Activated T-cell treated with anti-CD3 and anti-CD28 coated beads, Interleukin-2, amount 50 U/mL, for 24 hours (primary cell): ENCODE measurements at places on chromosomes 16 and 17.

- peaks cover 2% of the 10 kb centered on the region for H3K36me3 ChIP-seq
- no peak for DNase-seq
- H3K27ac ChIP-seq: no peak overlapping the region
- H3K27me3 ChIP-seq: no peaks in the 10 kb centered on the region
- H3K4me1 ChIP-seq: peaks cover 24% of the 10 kb centered on the region
- H3K4me3 ChIP-seq: no peak overlapping the region
These were observed 21.3 kb downstream of the CA4 start for GRCh38 chr17:60170835-60171752.

- H3K36me3 ChIP-seq: no peaks in the 10 kb centered on the region
- H3K4me3 ChIP-seq: no peak overlapping the region
- H3K27me3 ChIP-seq: peaks cover 2% of the 10 kb centered on the region
- H3K27ac ChIP-seq: peak overlapping the region; percentile 4
- H3K4me1 ChIP-seq: peaks cover 14% of the 10 kb centered on the region
These were observed 30.1 kb upstream of the DYNLL2 start for GRCh38 chr17:58052945-58053715.

DNA sequence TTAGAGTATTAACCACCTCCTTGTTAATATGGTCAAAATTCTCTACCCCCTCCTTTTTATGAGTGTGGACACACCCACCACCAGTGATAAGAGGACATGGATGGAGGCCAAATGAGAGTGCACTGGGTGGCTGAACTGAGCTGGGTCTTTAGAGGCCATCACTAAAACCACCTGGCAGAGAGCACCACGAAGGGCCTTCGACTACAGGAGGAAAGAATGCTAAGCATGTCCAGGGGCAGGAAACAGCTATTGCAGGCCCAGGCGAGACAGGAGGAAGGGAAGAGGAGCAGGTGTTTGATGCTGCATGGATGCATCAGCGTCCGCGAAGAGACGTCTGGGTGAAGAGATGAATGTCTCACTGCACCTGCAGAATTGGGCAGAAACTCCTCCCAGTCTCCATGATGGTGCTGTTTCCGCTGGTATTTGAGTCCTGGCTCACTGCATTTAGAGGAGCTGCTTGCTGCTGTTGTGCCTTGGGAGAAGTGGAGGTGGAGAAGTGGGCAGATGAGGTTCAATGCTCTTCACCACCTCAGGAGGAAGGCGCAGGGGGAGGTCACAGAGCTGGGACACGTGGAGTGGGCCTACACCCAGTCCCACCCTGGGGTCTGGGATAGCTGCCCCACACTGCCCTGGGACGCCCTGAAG is 33.2 kb downstream of the SPHK1 start:
- DNase-seq: no peak
- no peaks in the 10 kb centered on the region for H3K27me3 ChIP-seq
- H3K36me3 ChIP-seq: peaks cover 29% of the 10 kb centered on the region
- peaks cover 15% of the 10 kb centered on the region for H3K4me1 ChIP-seq
- no peak overlapping the region for H3K27ac ChIP-seq

DNA sequence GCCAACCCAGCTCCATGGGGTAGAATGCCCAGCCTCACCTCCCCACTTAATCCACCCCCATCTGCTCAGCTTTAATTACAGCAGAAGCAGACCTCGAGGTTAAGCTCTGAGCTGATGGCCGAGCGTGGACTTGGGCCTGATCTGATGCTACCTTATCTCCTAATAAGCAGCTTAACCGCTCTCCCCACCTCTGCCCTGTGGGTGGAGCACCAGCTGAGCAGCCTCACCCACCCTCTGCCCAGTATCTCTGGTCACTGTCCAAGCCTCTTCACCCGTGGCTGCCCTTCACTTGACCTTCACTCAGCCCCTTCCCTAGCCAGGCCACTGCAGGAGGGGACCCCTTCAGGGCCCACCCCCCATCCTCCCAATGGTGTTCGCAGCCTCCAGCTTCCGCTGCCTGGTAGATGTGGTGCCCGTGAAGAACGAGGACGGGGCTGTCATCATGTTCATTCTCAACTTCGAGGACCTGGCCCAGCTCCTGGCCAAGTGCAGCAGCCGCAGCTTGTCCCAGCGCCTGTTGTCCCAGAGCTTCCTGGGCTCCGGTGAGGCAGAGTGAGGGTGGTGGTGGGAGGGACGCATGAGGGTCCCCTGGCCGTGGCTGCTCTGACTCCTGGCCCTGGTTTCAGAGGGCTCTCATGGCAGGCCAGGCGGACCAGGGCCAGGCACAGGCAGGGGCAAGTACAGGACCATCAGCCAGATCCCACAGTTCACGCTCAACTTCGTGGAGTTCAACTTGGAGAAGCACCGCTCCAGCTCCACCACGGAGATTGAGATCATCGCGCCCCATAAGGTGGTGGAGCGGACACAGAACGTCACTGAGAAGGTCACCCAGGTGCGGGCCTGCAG is 6.8 kb downstream of the KCNH6 start:
- no peaks in the 10 kb centered on the region for H3K36me3 ChIP-seq
- H3K27ac ChIP-seq: no peak overlapping the region
- no peak for DNase-seq
- no peaks in the 10 kb centered on the region for H3K4me1 ChIP-seq
- H3K27me3 ChIP-seq: peaks cover 14% of the 10 kb centered on the region
- no peak overlapping the region for H3K4me3 ChIP-seq

GRCh38 chr17:57523926-57524632 is 221.0 kb downstream of the CCDC182 start:
- peak overlapping the region; percentile 53 for H3K27ac ChIP-seq
- no peak overlapping the region for H3K4me3 ChIP-seq
- H3K4me1 ChIP-seq: peaks cover 18% of the 10 kb centered on the region
- no peaks in the 10 kb centered on the region for H3K27me3 ChIP-seq

- DNase-seq: no peak
- H3K36me3 ChIP-seq: peaks cover 81% of the 10 kb centered on the region
- H3K4me1 ChIP-seq: peaks cover 4% of the 10 kb centered on the region
- H3K27ac ChIP-seq: no peak overlapping the region
- H3K27me3 ChIP-seq: no peaks in the 10 kb centered on the region
These were observed 25.6 kb upstream of the ABCC11 start for GRCh38 chr16:48272837-48273421.

- no peaks in the 10 kb centered on the region for H3K4me1 ChIP-seq
- no peak overlapping the region for H3K27ac ChIP-seq
- no peak overlapping the region for H3K4me3 ChIP-seq
- no peak for DNase-seq
- no peaks in the 10 kb centered on the region for H3K27me3 ChIP-seq
- no peaks in the 10 kb centered on the region for H3K36me3 ChIP-seq
These were observed 33.0 kb downstream of the PITPNM3 start for GRCh38 chr17:6523330-6523729.

GRCh38 chr16:2919511-2920255 is 8.0 kb downstream of the FLYWCH1 start:
- no peaks in the 10 kb centered on the region for H3K27me3 ChIP-seq
- H3K4me3 ChIP-seq: no peak overlapping the region
- peaks cover 52% of the 10 kb centered on the region for H3K36me3 ChIP-seq
- H3K4me1 ChIP-seq: peaks cover 17% of the 10 kb centered on the region

- H3K27me3 ChIP-seq: no peaks in the 10 kb centered on the region
- DNase-seq: no peak
- no peak overlapping the region for H3K27ac ChIP-seq
- H3K4me3 ChIP-seq: no peak overlapping the region
- H3K4me1 ChIP-seq: no peaks in the 10 kb centered on the region
These were observed 45.8 kb upstream of the TAOK1 start for GRCh38 chr17:29344201-29344856.

DNA sequence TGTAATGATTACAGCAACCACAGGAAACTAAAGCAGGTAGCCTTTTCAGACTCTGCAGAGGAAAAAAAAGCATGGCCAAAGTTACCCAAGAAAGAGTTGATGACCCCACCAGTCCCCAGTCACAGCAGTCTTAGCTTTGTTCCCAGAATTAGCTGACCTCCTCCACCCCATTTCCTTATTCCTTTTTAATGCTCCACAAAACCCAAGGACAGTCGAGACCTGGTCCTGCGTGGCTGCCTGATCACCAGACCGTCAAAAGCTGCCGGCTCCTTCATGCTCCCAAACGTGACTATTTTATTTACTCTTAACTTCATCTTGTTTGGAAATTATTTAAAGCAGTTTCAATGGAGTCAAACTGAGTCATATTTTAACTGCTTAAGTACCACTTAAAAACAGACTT is 28.7 kb upstream of the MED9 start:
- H3K27me3 ChIP-seq: no peaks in the 10 kb centered on the region
- DNase-seq: no peak
- H3K27ac ChIP-seq: no peak overlapping the region
- no peaks in the 10 kb centered on the region for H3K4me1 ChIP-seq

- DNase-seq: no peak
- no peaks in the 10 kb centered on the region for H3K36me3 ChIP-seq
- H3K4me1 ChIP-seq: peaks cover 12% of the 10 kb centered on the region
- H3K27me3 ChIP-seq: peaks cover 25% of the 10 kb centered on the region
- H3K4me3 ChIP-seq: no peak overlapping the region
These were observed 25.3 kb downstream of the USP43 start for GRCh38 chr17:9670596-9670995.

- DNase-seq: no peak
- no peak overlapping the region for H3K27ac ChIP-seq
- H3K4me1 ChIP-seq: peaks cover 23% of the 10 kb centered on the region
- H3K4me3 ChIP-seq: no peak overlapping the region
- H3K27me3 ChIP-seq: no peaks in the 10 kb centered on the region
These were observed 9.2 kb upstream of the DPEP3 start for GRCh38 chr16:67989322-67990017.

DNA sequence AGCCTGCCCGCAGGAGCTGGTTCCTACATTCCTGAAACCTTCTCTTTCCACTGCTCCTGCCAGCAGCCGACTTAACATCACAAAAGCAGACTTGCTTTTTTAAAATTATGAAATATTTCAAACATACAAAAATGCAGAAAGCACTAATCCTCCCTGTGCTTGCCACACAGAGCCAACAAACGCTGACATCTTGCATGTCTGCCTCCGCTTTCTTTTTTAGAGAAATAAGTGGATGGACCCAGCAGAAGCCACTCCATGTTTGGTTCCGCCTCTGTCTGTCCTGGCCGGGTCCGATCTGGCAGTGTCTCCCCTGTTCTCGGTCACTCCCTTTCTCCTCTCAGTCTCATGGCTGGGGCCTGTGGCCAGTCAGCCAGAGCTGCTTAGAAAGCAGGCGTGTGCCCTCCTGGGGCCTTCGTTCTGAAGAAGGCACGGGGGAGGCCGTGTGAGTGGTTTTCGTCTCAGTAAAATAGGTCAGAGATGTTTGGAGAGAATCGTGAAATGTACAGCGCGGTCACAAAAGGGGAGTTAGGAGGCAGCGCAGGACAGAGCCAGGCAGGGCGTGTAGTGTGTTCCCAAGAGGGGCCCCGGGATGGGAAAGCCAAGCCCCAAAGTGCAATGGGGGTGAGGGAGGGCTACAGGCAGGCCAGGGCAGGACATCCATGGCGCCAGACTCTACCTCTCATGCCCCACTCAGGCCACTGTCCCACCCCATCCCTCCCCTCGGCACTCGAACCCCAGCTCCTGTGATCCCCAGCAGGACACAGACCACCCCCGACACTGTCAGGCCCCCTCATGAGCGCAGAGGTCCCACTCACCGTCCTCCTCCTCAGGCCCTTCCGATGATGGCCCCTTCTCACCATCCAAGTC is 23.2 kb downstream of the MXRA7 start:
- no peak for DNase-seq
- H3K27me3 ChIP-seq: no peaks in the 10 kb centered on the region
- no peaks in the 10 kb centered on the region for H3K4me1 ChIP-seq
- no peak overlapping the region for H3K4me3 ChIP-seq
- H3K27ac ChIP-seq: no peak overlapping the region

GRCh38 chr16:86509759-86510464 is 415 bp upstream of the FOXF1 start:
- H3K4me1 ChIP-seq: peaks cover 30% of the 10 kb centered on the region
- peak overlapping the region; percentile 61 for H3K4me3 ChIP-seq
- DNase-seq: no peak

DNA sequence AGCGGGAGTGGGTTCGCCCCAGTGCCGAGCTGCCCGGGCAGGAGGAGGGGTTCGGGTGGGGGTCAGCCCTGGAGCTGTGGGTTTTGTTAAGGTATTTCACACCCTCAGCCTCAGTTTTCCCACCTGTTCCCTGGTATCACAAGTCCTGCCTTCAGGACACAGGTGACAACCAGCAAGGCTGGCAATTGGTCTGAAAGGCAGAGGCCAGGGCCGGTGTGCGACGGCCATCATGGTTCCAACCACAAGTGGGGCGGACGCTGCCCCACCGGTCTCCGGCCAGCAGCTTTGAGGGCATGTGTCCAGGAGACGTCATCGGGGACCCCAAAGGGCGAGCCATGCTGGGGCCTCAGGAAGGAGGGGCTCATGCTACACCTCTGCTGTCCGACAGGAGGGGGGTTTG is 10.8 kb downstream of the ZNF469 start:
- peaks cover 32% of the 10 kb centered on the region for H3K27me3 ChIP-seq
- no peak overlapping the region for H3K27ac ChIP-seq

- peak within 1 kb of the TSS; percentile 74 for H3K4me3 ChIP-seq
- H3K27me3 ChIP-seq: peaks cover 73% of the 10 kb centered on the region
- H3K4me1 ChIP-seq: peaks cover 12% of the 10 kb centered on the region
- H3K27ac ChIP-seq: no peak within 1 kb of the TSS
- H3K36me3 ChIP-seq: no peaks in the 10 kb centered on the region
These were observed at the start of gene NXPH3 for GRCh38 chr17:49575679-49576087. Gene NXPH3 (plus strand): TSS chr17:49575871. CDS start chr17:49576220, 349 bp downstream.

GRCh38 chr17:60901806-60902205 is 224.2 kb downstream of the BCAS3 start:
- DNase-seq: no peak
- no peak overlapping the region for H3K27ac ChIP-seq
- no peaks in the 10 kb centered on the region for H3K27me3 ChIP-seq
- H3K4me3 ChIP-seq: no peak overlapping the region
- peaks cover 7% of the 10 kb centered on the region for H3K36me3 ChIP-seq

- H3K27ac ChIP-seq: no peak overlapping the region
- H3K4me3 ChIP-seq: no peak overlapping the region
- no peaks in the 10 kb centered on the region for H3K36me3 ChIP-seq
- peaks cover 39% of the 10 kb centered on the region for H3K27me3 ChIP-seq
These were observed 2.9 kb upstream of the DEF8 start for GRCh38 chr16:89945654-89946053.

DNA sequence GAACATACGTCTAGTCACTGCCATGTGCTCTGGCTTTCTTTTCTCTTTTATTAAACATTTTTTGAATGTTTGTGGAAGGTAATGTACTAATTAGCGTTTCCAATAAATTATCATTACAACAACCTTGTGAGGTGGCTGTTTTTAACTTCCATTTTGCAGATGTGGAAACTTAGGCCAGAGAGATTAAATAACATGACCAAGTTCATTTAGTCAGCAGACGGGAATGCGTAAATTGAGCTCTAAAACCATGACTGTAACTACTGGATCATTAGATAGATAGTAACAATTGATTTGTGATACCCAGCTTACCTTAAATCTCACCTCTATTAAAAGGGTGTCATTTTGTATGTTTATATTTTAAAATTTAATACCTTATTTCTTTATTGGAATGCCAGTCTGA is 49.4 kb downstream of the RABEP1 start:
- no peak for DNase-seq
- H3K4me3 ChIP-seq: no peak overlapping the region
- H3K27ac ChIP-seq: no peak overlapping the region

DNA sequence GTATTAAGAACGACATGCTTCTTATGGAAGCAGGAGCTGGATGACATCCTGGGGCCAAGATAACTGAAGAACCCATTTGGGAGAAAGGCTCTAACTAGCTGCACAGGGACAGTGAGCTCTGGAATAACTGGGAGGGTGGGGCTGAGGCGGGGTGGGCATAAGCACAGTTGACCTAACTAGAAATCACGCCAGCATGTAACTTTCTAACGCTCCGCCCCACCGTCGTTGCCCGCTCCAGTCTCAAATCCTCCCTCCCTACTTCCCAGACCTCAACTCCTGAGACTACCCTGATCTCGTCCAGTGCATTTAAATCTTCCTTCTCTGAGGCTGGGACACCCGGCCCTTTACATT is 436 bp downstream of the PHB1 start:
- peaks cover 44% of the 10 kb centered on the region for H3K4me1 ChIP-seq
- peaks cover 59% of the 10 kb centered on the region for H3K36me3 ChIP-seq
- peak overlapping the region; percentile 99 for H3K4me3 ChIP-seq
- H3K27me3 ChIP-seq: no peaks in the 10 kb centered on the region
- peak overlapping the region; percentile 97 for H3K27ac ChIP-seq
- no peak for DNase-seq
